ENCODE measurements at places on chromosomes 5 and 9.

DNA sequence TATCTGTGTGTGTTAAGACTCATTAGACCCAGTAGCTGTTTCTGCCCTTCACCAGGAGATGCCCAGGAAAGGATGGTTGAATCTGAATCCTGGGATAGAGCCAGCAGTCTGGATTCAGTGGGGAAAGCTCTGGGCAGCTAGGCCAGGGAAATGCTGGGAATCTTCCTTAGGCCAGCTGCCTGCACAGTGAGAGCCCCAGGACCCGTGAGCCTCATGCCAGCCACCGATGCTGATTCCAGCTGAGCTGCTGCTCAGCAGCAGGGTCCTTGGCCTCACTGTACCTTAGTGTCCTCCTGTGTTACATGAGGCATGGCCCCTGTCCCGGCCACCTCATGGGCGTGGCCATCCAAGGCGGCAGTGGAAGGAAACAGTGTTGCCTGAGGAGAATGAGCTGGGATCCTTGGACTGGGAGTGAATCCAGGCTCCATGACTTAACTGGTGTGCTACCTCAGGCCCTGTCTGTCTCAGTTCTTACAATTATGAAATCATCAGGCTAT is 87.1 kb downstream of the AMBP start:
- no peak for DNase-seq

- DNase-seq, result no peak
Observed at GRCh38 chr5:42089705-42090104, 164.6 kb downstream of the FBXO4 start.

DNA sequence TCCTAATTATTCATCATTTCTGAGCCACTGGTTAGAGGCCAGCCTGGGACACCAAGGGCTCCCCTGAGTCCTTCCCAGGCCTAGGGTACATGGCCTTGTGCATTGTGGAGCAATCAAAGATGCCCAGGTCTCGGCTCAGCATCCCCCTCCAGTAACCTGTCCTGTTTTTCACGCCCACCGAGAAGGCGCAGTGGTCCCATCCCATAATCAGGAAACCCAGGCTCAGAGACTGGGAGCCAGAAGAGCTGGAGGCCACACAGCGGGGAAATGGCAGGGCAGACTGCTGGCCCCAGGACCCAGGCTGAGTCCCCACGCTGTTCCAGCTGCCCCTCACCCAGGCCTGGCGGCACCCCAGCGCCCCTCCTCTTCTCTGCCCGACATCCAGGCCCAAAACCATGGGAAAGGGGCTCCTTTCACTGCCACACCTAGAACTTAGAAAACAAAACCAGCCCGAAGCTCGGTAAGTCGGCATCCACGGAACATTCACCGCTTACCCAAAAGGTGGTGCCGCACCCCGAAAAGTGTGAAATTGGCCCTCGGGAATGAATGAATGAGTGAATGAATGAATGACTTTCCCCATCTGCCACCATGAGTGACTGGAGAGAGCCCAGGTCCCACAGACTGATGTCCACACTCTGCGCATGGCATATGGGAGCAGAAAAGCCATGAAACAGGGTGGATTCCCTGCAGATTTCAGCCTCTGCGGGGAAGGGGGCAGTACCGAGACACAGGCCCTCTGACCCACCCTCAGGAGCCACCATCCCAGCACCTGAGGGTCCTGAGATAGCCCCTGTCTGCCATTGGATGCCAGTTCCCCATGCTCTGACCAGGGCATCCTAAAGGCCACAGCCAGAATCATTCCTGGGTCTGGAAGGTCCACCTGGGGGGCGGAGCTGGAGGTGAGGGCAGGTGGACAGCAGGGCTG is 132.5 kb downstream of the OLFM1 start:
- DNase-seq, result no peak

- peak; percentile 66 for DNase-seq
Observed at GRCh38 chr5:34684281-34684979, 28.3 kb downstream of the RAI14 start.

GRCh38 chr5:140182803-140183367 is 7.9 kb downstream of the CYSTM1 start:
- peak; percentile 45 for DNase-seq

GRCh38 chr5:21680196-21680595 is 1172.9 kb downstream of the CDH12 start:
- peak; percentile 86 for DNase-seq

- peak; percentile 35 for DNase-seq
Observed at GRCh38 chr5:61333321-61333953, 1.4 kb downstream of the ZSWIM6 start.

DNA sequence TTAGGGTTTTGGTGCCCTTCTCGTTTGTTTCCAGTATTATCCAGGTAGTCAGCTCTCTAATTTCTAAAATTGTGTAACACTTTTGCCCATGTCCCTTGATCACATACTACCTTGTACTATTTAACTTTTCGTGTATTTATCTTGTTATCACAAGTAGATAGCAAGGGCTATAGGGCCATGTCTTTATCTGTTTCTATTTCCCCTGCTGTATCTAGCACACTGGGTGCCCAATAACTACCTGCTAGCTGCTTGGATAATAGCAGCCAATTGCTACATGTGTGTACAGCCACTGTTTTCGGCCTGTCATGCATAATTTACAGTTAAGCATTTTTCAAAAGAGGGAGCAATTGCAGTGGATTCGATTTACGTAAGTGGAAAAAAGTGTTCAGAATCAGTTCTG is 64.8 kb upstream of the TNFAIP8 start:
- DNase-seq, result no peak

- peak; percentile 83 for DNase-seq
Observed at GRCh38 chr9:34376596-34377403, at the start of gene MYORG. MYORG (minus strand) TSS chr9:34376898; CDS start chr9:34372943, 3,955 bp downstream.

- peak; percentile 46 for DNase-seq
Observed at GRCh38 chr9:133956520-133957076, 35.5 kb downstream of the VAV2 start.

DNA sequence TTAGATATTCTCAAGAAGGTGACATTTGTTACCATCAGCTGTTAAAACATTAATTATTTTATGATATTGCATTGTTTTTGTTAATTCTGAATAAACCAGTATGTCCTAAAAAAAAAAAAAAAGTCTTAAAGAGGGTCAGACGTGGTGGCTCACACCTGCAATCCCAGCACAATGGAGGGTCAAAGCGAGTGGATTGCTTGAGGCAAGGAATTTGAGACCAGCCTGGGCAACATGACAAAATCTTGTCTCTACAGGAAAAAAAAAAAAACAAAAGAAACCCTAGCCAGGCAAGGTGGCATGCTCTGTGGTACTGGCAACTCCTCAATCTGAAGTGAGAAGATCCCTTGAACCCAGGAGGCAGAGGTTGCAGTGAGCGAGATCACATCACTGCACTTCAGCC is 46.8 kb downstream of the CYLC2 start:
- no peak for DNase-seq
